NCI-H460 (cell line): ENCODE measurements at places on chromosomes 16 and 17. TPM values are rescaled to one million over a fixed set of nuclear protein-coding genes. Genes with fewer than 3 reads are reported as not detected.
A peak's percentile ranks its signal among the peaks of the same experiment; 100 is the strongest.

- DNase-seq = no peak
These were observed 198.6 kb downstream of the AXIN2 start for GRCh38 chr17:65362826-65363225.

- DNase-seq = no peak
These were observed 664 bp downstream of the NQO1 start for GRCh38 chr16:69725480-69726312.

GRCh38 chr16:106623-107324, 28.7 kb downstream of the MPG start:
- peak; percentile 72 for DNase-seq

- no peak for DNase-seq
These were observed 22.5 kb upstream of the NKD1 start for GRCh38 chr16:50525716-50526115.

- no peak for DNase-seq
These were observed 328 bp upstream of the DRC7 start for GRCh38 chr16:57694231-57694724.

DNA sequence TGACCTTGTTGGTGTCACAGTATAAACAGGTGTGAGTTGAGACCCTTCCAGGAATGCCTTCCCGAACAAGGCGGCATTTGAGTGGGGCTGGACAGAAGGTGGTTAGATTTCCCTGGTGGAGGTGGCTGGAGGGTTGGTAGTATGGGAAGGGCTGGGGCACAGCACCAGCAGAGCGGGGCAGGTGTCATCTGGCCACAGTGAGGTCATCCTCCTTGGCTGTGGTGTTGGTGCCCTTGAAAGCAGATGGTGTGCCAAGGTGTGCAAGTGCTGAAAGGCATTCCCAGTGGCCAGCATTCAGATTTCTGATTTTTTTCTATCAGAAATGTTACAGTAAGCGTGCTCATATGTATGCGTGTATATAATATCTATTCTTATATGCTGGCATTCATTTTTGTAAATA, 126.6 kb downstream of the LAT start:
- DNase-seq = no peak

DNA sequence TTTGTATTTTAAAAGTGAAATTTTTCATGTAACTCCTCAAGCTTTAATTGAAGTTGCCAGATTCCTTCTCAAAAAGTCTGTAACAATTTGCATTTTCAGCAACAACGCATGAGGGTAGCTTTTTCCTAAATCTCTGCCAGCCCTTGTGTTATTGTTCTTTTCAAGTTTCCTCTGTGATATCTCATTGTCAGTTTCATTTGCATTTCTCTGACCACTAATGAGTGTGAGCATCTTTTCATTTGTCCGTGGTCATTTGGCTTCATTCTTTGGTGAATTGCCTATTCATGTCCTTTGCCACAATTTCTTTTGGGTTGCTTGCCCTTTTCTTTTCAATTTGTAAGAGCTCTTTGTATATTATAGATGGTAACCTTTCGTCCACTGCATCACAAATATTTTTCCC, 68.0 kb upstream of the NKD1 start:
- DNase-seq = no peak

DNA sequence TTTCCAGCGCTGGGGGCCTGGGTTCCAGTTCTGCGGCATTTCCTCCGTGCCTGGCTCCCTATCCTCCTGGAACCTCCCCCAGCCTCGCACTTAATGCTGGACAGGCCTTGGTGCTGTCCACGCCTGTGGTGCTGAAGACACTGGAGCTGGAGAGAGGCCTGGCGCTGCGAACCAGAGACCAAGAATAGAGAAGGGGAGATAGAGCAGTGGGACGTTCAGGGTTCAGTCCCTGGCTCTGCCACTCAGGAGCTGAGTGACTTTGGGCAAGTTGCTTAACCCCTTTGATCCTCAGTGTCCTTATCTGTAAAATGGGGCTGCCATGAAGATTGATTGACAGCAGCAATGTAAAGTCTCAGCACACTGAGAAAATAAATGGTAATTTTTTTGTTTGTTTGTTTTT, 11.9 kb downstream of the SBK1 start:
- DNase-seq = peak; percentile 61

DNA sequence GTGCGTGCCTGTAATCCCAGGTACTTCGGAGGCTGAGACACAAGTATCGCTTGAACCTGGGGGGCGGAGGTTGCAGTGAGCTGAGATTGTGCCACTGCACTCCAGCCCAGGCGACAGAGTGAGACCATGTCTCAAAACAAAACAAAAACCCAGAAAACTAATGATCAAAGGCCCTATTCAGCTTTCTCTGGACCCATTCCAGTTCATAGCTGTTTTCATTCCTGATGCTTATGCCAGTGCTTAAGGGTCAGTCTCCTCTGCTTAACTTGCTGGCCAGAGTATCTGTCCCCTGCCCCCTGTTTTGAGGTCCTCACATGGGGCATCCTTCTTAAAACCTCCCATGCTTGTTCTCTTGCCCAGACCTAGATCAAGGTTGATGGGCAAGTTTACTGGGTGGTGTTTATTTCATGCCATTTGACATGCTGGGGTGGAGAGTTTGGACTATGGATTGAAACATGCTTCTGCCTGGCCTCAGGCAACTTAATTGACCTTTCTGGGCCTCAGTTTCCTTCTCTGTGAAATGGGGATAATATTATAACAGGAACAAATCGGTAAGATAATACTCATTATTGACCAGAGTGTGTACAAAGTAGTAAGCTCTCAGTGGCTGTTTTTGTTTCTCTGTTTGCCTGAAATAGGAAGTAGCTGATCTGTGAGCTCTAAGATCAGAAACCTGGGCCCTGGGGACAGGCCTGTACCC, 369.8 kb downstream of the CPPED1 start:
- DNase-seq = no peak

GRCh38 chr17:77466596-77467223, 325.9 kb downstream of the SEC14L1 start:
- no peak for DNase-seq

- no peak for DNase-seq
These were observed 17.9 kb downstream of the WWOX start for GRCh38 chr16:78117391-78117790.

DNA sequence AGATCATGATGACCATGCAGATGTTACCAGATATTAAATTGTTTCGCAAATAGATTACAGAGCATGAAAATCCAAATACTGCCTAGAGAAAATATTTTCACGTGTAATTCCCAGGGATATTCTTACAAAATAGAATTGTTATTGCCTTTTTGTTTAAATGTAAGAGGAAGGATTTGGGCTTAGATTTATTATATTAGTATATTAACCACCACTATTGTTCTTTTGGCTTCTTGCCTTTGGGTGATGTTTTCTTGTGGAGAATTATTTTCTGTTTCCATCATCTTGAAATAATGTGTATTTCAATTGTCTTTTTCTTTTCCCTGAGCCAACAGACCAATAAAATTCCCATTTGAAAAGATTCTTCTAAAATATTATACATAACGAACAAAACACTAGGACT, 109.7 kb upstream of the NUDT7 start:
- no peak for DNase-seq

DNA sequence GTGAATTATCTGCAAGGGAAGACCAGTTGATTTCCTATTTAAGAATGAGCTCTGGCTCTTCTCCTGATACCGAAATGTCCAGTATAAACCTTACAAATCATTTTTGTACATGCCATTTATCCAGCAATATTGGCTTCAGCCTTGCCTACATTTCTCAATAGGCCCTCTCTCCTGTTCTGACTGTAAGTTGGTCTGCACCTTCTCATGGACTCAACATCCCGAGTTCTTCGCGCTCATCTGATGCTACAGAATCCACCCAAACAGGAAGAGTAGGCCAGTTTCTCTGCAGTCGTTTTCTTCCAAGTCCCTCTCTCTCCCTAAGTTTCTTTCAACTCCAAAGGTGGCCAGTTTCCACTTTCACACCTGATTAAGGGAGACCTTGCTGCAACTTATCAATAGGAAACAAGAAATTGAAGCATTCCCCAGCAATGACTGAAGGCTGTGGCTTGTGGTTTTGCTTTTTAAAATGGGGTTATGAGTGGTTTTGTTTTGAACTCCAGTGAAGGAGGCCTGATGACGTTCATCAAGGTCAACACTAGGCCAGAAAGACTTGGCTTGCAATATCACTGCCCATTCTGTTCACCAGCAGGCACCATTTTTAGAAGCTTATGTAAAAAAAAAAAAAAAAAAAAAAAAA, 383.0 kb downstream of the MAF start:
- no peak for DNase-seq

DNA sequence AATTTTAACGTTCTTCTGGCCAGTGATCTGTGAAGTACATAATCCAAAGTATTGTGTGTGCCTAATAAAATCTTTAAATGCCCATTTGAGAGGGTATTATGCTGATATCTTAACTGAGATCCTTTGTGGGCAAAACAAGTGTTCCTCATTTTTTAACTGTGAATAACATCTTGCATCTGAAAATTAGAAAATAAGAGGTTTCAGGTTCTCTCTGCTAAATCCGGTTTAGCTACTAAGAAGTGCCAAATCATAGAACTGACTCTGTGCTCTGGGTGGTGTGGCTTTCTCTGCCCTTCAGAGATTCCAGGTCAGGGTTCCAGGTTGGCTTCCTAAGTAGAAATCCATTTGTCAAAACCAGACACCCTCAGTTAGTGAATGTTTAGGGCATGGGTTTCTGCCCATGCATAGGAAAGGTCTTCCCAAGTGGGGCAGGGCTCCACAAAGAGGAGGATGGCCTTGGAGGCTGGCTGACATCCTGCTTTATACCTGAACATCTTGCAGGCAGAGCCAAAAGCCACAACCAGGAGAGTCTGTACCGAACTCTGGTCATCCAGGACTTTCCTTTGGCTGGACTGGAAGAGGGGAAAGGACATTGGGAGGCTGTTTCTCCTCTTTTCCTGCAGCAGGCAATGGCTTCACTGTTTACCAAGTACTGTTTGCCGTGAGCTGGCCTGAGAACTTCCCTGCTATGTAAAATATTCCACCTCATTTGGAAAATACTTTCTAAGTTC, 8.5 kb downstream of the ALDH3A2 start:
- DNase-seq = no peak

GRCh38 chr17:60534010-60534555, 8.0 kb upstream of the APPBP2 start:
- no peak for DNase-seq

- DNase-seq = no peak
These were observed 93.8 kb downstream of the PGS1 start for GRCh38 chr17:78472035-78472905.

GRCh38 chr16:25481636-25482035, 210.1 kb upstream of the HS3ST4 start:
- DNase-seq = no peak

DNA sequence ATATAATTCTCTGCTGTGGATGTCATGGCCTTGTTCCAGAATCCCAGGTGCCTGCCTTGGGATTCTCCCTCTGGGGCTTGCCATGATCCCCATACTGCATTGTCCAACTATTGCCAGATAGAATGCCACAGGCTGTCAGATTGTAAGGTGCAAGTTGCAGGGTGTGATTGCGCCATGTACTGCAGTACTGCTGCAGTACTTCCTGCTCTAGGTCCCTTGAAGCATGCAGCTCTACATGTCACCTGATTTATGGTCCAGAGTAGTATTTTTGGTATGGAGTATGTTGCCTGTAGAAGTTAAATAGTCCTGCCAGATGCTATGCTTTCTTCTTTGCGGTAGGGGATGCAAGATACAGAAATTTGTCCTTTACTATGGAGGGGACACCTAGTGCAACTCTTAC, 7.0 kb upstream of the SLFN5 start:
- no peak for DNase-seq

DNA sequence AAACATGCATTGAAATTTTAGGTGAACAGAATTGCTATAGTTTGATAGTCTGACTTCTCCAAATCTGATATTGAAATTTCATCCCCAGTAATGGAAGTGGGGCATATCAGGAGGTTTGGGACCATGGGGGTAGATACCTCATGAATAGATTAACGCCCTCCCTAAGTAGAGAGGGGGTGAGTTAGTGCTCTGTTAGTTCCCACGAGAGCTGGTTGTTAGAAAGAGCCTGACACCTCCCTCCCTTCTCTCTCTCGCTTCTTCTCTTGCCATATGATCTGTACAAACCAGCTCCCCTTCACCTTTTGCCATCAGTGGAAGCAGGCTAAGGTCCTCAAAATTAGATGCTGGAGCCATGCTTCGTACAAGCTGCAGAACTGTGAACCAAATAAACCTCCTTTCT, 78.8 kb downstream of the BRIP1 start:
- no peak for DNase-seq

GRCh38 chr16:83831456-83831987, 23.7 kb downstream of the HSBP1 start:
- DNase-seq = no peak

- DNase-seq = no peak
These were observed 196.0 kb upstream of the CPHXL start for GRCh38 chr16:75922250-75922649.

GRCh38 chr17:9208381-9209105, 187.2 kb downstream of the NTN1 start:
- no peak for DNase-seq

DNA sequence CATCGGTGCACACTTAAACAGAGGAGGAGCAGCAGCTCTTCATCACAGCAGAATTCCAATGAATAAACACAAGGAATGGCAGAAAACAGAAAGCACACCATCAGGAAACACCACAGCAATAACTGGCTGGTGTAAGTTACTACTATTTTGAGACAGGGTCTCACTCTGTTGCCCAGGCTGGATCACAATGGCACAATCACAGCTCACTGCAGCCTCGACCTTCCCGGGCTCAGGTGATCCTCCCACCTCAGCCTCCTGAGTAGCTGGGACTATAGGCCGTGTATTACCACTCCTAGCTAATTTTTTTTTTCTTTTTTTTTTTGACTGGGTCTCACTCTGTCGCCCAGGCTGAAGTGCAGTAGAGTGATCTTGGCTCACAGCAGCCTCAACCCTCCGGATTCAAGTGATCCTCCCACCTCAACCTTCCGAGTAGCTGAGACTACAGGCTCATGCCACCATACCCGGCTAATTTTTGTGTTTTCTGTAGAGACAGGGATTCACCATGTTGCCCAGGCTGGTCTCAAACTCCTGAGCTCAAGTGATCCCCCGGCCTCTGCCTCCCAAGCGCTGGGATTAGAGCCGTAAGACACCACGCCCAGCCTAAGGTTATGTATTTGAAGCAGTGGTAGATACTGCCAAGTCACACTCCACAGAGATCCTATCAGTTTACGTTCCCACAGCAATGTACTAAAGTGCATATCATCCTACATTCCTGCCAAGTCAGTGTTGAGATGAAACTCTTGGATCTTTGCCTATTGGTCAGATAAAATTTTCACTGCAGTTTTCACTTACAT, 20.7 kb downstream of the TRAP1 start:
- peak; percentile 68 for DNase-seq

Gene KRT28
- total RNA-seq = not detected in 2 replicates

Gene TNFSF12
- 6.9 and 8.1 TPM in 2 replicates for total RNA-seq

Gene SLC6A4
- total RNA-seq = not detected in 2 replicates

Gene SEZ6
- total RNA-seq = not detected in 2 replicates

Gene SRCAP
- total RNA-seq = 5.5 and 10.0 TPM in 2 replicates

Gene MEOX1
- total RNA-seq = not detected in 2 replicates

Gene MARVELD3
- total RNA-seq = not detected in 2 replicates

Gene C16orf96
- not detected in 2 replicates for total RNA-seq

Gene TEKT5
- not detected in 2 replicates for total RNA-seq

Gene RPS2
- total RNA-seq = 5,880 and 6,554 TPM in 2 replicates

Gene TNFRSF13B
- total RNA-seq = not detected in 2 replicates

Gene KCNG4
- 0.02 TPM in 1 of 2 replicates, not detected in the other for total RNA-seq

Gene TMEM219
- total RNA-seq = 67.8 and 68.5 TPM in 2 replicates

Gene GLP2R
- total RNA-seq = 86.7 and 106 TPM in 2 replicates

Gene FLII
- total RNA-seq = 175 and 179 TPM in 2 replicates
